ENCODE measurements at places on chromosomes 11 and 22.

GRCh38 chr11:102256251-102256650 lies 61.0 kb upstream of the BIRC3 start:
- no peak for DNase-seq

DNA sequence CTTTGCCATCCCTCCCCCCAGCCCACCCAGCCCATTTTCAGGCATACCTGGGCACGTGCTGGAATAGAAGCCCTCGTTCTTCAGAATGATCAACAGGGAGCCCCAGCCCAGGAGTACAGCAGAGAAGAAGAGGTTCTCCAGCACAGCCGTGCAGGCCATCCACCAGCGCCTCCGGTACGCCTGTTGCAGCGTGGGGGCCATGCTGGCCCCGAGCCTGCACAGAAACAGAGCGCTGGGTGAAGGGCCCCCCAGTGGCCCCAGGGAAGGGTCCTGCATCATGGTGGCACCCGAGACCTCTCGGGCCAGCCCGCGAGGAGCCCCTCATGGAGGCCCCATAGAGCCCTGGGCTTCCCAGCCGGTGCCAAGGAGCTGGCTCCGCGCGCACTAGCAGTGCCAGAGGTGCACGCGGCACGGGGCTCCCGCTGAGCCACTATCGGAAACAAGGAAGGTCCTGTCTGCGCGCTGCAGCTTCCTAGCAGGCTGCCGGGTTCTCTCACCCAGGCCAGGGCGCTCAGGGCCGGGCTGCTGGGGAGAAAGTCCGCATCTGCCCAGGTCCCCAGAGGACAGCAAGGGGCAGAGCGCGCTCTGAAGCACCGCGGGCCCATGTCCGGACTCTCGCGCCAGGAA lies 1.5 kb downstream of the SLC43A1 start:
- peak; percentile 30 for DNase-seq

GRCh38 chr11:1158681-1159487 lies 1.1 kb downstream of the MUC5AC start:
- no peak for DNase-seq

GRCh38 chr22:43238526-43239006 lies 51.6 kb upstream of the TTLL12 start:
- no peak for DNase-seq

GRCh38 chr11:115471367-115471766 lies 32.8 kb downstream of the CADM1 start:
- no peak for DNase-seq

GRCh38 chr22:45757936-45758335 lies 86.3 kb downstream of the ATXN10 start:
- no peak for DNase-seq

- no peak for DNase-seq
Observed at GRCh38 chr11:3180869-3181268, 15.8 kb upstream of the OSBPL5 start.

- DNase-seq = no peak
Observed at GRCh38 chr22:50035131-50035881, 22.7 kb upstream of the IL17REL start.

GRCh38 chr11:133934599-133935550 lies 21.9 kb downstream of the IGSF9B start:
- DNase-seq = no peak

GRCh38 chr11:58775066-58775708 lies 43.4 kb upstream of the GLYAT start:
- no peak for DNase-seq

- DNase-seq = no peak
Observed at GRCh38 chr11:18612394-18612793, 12.8 kb downstream of the MISFA start.

- DNase-seq = no peak
Observed at GRCh38 chr11:71138737-71139425, 113.5 kb downstream of the SHANK2 start.

- DNase-seq = no peak
Observed at GRCh38 chr22:44363980-44364750, 51.4 kb upstream of the SHISAL1 start.

DNA sequence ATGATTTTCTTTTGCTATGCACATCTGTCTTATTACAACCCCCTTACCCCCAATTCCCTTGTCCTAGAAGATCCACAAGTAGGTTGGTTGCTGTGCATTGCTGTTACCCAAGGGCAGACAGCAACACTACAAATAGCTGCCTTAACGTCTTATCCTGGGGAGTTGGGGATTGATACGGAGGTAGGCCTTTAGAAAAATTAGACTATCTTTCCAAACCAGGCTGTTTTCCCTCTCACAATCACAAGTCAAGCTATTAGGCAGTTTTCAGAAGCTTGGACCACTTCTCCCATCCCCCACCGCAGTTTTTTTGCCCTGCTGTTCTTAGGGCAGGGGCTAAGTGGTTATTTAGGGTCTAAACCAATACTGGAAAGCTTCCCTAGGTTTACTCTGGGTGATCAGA lies 2.8 kb upstream of the PHLDB1 start:
- DNase-seq = no peak

DNA sequence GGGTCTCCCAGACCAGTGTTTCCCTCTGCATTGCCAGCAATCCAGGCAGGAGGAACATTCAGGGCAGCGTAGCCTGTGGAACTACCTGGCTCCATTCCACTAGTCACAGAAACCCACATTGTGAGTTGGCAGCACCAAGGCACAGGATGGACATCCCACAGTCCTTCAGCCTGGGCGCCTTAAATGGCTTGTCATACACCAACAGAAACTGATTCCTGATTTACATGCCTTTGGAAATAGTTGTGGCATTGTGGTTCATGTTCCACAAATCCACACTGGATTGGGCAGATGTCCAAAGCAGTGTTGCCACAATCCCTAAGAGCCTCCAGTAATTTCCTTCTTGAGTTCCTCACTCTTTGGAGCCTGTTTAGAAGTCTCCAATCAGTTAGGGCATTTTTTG lies 225.6 kb downstream of the BLID start:
- no peak for DNase-seq

- DNase-seq = no peak
Observed at GRCh38 chr22:41847300-41847699, 14.4 kb downstream of the SREBF2 start.

GRCh38 chr11:48088682-48089050 lies 108.3 kb downstream of the PTPRJ start:
- no peak for DNase-seq

DNA sequence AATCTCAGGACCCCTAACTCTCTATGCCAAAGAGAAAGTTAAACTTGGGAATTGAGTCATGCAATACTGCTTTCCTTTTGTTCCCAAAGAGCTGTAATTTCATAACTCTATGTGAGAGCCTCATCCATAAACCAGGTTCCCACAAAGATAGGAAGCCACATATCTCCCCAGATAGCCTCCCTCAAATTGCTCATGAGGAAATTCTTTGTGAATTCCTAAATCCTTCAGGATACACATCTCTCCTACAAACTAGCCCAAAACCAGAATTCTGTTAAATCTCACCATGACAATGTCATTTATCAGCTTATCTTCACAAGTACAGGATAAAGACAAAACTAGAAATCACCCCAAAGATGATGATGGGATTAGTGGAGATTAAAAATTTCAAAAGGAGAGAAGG lies 4.7 kb upstream of the NXPE2 start:
- no peak for DNase-seq

- no peak for DNase-seq
Observed at GRCh38 chr11:95692526-95693260, 96.9 kb downstream of the FAM76B start.

GRCh38 chr11:84747871-84748270 lies 879.3 kb downstream of the DLG2 start:
- DNase-seq = no peak

- DNase-seq = no peak
Observed at GRCh38 chr11:77312107-77312506, 10.6 kb upstream of the GDPD4 start.

GRCh38 chr11:86551288-86552092 lies 120.9 kb downstream of the ME3 start:
- no peak for DNase-seq

GRCh38 chr22:34255042-34255441 lies 334.8 kb upstream of the LARGE1 start:
- no peak for DNase-seq

DNA sequence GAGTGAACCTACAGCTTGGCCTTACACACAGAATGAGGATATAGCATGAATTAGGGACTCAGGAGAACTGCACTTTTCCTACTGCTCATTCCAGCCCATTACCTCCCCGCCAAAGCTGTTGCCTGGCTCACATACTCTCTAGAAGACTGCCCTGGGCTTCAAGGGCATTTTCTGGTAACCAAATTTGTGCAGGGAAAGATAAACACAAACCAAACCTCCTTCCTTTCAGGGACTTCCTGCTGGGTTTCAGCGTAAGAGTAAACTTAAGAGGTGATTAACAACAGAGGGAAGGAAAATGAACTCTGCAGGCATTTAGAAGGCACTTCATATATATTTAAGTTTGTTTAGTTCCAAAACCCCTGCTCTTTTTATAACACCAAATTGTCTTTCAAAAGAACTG lies 194.9 kb downstream of the SWAP70 start:
- DNase-seq = no peak

- DNase-seq = peak; percentile 21
Observed at GRCh38 chr11:77065878-77066228, 918 bp upstream of the CAPN5 start.

GRCh38 chr11:117064275-117064674 lies 34.0 kb downstream of the SIK3 start:
- no peak for DNase-seq

GRCh38 chr11:84671325-84671999 lies 955.7 kb downstream of the DLG2 start:
- DNase-seq = no peak

- no peak for DNase-seq
Observed at GRCh38 chr11:102704841-102705240, 728 bp downstream of the MMP27 start.

DNA sequence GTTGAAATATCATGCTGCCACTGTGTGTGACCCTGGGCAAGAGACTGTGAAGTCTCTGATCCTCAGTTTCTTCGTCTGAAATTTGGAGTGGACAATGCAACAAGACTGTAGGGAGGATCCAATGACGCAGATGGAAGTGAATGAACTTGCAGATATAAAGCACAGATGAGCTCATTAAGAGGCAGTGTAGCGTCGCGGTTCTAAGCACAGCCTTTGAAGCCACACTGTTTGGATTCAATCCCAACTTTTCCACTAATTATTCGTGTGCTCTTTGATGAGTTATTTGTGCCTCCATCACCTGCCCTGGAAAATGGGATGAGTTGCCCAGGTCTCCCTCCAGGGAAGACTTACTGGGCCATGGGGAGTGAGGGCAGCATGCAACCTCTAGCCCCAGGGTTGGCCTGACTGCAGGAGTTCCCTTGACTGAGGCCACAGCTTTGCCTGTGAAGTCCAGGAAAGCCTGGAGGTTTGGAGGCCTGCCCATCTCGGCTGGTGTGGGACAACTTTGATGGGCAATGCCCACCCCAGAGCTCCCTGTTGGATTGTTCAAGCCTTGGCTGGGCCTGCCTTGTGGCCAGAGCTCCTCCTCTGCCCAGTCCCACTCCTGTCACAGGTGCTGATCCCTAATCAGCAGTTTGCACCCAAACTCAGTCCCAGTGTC lies 266.0 kb upstream of the B3GAT1 start:
- DNase-seq = no peak

DNA sequence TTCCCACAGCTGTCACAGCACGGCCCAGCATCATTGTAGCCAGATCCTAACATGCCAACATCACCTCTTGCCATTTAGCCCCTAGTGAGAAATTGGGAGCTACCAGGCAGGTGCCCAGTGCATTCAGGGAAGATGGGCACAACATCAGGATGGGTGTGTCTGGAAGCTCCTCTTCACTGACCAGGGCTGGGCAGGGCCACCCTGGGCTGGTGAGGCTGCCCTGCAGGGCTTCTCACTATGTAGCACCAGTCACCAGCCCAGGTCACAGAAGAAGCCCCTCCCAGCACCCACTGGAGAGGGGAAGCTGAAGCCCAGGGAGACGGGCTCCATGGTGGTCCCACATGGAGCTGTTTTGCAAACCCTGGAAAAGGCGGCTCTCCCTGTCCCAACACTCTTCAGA lies 13.9 kb downstream of the ZNF74 start:
- no peak for DNase-seq

GRCh38 chr22:46578824-46579561 lies 41.2 kb upstream of the GRAMD4 start:
- no peak for DNase-seq

GRCh38 chr11:115488945-115489344 lies 15.3 kb downstream of the CADM1 start:
- DNase-seq = no peak

- peak; percentile 86 for DNase-seq
Observed at GRCh38 chr11:61733120-61733978, 19.1 kb upstream of the MYRF start.

DNA sequence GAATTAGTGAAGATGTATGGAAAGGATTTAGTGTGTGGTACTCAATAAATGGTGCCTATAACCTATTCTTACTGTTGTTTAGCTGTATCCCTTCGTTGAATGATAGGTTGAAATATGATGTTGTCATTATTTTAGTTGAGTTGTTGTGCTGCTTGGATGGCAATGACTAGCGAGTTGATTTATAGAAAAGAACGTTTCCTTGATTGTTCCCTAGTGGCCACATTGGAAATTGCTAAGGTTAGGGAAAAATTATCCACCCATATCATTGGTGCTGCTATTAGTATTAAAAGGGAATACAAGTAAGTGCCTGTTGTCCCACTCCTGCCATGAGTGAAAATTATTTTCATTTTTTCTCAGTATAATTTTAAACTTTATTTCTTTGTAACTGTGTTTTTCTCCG lies 14.5 kb downstream of the EMSY start:
- no peak for DNase-seq

DNA sequence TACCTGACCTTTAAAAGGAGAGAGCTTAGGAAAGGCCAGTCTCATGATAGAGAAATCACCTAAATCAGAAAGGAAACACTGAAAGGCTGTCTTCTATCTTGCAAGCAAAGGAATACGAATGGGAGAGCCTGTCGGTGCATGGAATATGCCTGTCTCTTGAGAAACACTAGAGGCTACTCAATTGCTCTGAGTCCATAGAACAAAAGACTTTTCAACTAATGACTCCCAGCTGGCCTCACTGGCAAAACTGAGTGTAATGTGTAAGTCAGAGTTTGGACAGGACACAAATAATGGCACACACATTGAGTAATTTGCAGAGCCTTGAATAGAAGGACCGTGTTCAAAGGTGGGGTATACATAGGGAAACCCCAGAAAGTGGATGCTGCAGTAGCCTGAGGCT lies 171.0 kb upstream of the ARHGAP20 start:
- no peak for DNase-seq

DNA sequence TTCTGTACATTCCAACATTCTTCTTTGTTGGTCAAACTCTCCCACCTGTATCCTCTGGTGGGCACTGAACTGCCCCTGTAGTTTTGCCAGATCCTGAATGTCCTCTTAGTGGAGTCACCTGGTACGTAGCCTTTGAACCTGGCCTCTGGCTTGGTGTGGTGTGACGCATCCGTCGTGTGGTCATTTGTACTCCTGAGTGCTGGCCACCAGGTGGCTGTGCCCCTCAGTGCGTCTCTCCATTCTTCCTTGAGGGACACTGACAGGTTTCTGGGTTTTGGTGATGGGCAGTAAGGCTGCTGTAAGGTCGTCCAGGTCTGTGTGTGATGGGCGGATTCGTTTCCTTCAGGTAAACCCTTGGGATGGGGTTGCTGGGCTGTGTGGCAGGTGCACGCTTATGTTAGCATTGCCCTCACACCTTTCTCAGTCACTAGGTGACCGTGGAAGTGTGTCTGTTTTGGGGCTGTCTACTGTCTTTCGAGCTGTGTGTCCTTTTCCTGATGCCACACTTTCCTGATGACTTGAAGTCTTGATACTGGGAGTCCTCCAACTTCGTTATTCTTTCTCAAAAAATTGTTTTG lies 13.6 kb upstream of the RANBP1 start:
- DNase-seq = no peak
